ENCODE measurements at places on chromosomes 4 and X.

DNA sequence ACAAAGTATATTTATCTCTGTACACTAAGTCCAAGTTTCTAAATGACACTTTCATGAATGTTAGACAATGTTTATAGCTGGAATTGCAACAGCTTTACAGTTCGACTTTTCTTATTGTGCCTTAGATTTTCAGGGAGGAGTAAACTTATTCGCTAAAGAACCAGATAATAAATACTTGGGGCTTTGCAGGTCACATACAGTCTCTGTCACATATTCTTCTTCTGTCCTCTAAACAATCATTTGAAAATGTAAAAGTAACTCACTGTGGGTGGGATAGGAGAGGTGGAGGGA, 132.6 kb downstream of the SPRY1 start:
- no peak for DNase-seq

GRCh38 chr4:70583952-70584834, 7.9 kb upstream of the AMBN start:
- no peak for DNase-seq

GRCh38 chr4:56468097-56468422, 643 bp downstream of the SRP72 start:
- no peak for DNase-seq

- DNase-seq, result no peak
Observed at GRCh38 chr4:53306729-53307128, 59.1 kb downstream of the SCFD2 start.

DNA sequence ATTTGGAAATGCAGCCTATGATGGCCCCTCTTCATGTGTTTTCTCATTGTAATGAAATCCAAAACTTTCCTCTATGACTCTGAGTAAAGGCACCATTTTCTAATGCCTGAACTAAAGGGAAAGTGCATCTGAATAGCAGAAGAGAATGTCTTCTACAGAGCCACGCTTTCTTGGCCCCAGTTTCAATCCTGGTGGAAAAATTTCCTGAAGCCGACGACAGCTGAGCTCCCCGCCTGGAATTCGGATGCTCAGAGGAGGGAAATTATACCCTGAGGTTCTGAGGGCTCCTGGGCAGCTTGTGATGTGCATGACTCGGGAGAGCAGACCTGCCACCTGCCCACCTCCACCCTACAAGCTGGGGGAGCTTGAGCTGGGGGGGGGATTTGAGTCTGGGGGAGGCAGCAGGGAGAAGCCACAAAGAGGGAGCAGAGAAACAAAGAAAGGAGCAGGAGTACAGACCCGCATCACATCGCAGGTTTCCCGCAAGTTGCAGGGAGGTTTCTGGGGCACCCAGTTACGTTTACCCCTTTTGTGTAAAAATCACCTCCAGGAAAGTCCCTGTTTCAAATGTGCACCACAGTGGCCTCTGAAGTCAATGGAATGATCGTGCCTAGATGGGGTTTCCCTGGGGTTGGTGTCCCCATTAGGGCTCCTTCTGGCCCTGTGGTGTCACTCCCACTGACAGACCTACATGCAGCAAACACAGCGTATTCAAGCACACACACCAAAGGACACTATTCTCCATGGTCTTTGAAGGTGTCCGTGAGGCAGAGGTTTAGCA, 145.6 kb upstream of the RBPJ start:
- no peak for DNase-seq

GRCh38 chr4:172975651-172976229, 192.9 kb upstream of the GALNT7 start:
- DNase-seq, result no peak
